GM06990 (cell line): ENCODE measurements at places on chromosomes 5 and 9.
A peak's percentile ranks its signal among the peaks of the same experiment; 100 is the strongest.

DNA sequence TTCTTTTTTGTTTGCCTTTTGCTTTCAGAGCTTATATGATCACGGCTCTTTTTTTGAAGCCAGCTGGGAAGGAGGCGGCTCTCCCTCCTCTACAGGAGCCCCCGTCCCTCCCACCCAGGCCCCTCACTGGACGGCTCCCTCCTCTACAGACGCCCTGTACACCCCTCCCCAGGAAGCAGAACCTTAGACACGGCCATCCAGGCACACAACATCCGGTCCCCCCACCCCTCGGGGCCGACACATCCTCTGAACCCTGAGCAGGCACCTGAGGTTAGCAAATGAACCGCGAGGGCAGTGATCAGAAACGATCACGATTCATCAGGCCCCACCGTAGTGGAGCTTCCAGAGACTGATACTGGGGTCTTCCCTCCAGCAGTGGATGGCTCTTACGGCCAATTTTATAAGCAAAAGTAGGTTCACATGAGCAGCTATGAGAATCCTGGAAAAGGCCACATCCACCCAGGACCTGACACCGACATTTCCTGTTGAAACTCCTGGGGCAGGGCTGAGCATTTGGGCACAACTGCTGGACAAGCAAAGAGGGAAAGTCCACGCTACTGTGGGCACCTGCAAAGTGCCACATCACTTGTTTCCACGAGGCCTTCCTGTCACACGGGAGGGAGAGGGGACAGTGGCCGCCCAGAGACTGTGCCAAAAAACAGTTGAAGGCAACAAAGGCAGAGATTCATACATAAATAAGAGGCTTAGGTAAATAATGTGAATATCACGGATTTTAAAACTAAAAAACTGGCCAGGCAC lies 78.9 kb downstream of the SEMA4D start:
- peak; percentile 81 for DNase-seq

DNA sequence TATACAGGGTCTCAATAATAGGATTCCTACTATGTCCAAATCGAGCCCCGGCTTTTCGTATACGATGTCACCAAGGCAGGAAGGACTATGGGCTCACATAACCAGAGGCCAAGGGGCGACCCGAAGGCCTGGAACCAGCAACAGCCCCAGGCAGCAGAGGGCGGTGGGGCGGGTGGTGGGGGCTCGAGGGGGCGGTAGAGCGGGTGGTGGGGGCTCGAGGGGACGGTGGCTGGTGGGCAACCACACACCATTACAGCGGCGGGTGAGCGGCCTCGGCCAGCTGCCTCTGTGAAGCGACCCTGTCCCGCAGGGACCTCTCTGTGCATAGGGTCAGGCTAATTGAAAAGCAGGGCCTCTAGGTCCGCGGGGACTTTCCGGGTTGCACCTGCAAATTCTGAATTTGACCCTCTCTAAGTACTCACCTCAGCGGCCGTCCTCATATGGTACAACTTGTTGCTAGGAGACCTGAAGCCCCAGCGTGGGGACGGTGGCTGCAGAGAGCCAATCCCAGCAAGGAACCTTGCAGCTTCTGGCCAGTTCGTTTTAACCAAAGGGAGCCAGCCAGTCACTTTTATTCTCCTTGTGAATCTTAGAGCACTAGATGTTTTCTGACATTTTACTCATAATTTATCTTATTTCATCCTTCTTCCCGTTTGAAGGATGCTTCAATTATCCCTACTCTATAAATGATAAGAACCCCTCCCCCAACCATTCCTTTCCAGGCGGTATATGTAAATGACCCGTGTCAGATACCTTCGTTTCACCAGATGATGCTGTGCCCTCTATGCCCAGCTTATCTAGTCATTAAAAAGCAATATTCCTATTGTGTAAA lies at the start of gene NME5:
Gene NME5 (minus strand): TSS at position 480 of the 832 bp plus-strand sequence. CDS start 648 bp downstream, outside the sequence.
- peak; percentile 13 for DNase-seq

DNA sequence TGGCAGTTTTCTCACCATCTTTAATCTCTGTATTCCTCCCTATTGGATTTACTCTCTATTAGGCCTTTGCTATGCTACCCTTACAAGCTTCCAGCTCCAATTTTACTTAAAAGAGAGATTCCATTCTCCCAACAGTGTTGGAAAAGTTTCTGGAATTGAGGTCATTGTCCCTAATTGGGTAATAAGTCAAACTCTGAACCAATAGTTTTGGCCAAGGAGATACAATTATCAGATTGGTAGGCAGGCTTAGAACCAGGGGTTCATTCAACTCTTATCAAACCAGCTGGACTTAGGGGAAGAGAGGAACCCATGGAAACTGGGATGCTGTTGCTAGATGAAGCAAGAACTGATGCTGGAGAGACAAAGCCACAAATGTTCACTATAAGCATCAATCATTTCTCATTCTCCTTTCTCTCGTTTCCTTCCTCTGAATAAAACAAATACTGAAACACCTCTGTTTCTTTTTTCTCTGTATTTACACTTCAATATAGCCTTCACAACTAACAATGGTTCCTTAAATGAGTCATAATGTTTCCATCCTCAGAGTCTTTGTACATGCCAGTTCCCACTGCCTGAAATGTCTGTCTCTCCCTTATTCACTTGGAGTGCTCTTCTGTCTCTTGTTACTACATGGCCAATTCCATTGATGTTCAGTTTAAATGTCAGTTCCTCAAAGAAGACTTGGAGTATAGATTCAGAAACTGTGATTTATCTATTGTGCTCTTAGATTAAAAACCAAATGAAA lies 587.3 kb downstream of the GABRG2 start:
- no peak for DNase-seq

GRCh38 chr5:33315189-33315588 lies 125.6 kb upstream of the TARS1 start:
- no peak for DNase-seq

- DNase-seq = peak; percentile 33
Measured at GRCh38 chr9:131709771-131710431, 30.0 kb downstream of the RAPGEF1 start.

GRCh38 chr5:143413958-143414669 lies 10.6 kb upstream of the NR3C1 start:
- DNase-seq = peak; percentile 40

- no peak for DNase-seq
Measured at GRCh38 chr5:116911074-116911473, 336.5 kb upstream of the SEMA6A start.

DNA sequence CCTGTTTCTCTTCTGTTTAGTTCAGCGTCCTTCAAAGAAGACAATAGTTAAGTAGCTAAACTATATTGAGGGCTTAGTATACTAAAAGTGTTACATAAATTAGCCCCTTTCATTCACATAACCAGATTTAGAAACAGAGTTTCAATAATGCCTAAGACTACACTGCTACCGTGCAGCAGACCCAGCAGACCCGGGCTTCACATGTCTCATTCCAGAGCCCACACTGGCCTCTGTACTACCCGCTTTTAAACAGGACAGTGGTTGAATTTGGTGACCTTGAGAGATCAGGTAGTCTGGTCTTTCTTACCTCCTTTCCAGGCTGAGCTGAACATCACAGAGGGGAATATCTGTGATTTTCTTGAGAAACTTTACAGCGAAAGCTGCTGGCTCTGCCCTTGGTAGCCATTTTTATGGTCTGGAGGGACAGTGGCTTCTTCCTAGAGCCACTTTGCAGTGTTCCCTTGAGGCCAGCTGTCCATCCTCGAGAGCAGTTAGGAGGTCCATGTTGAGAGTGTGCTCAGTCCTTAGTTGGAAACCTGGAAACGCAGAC lies 56.5 kb downstream of the SLC22A5 start:
- no peak for DNase-seq

DNA sequence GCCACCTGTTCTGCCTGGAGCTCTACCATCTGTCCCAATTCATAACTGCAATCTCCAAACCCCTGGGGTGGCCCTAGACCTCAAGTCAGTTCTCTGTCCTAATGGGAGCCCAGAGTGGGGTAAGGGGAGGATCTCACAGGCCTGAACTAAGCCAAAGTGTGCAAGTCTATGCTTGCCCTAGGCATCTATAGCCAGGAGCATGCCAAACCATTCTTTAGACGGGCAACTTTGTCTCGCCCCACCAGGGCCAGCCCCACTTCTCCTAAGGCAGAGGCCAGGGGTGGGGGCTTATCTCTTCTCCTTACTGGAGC lies 3.3 kb downstream of the ACSL6 start:
- DNase-seq = no peak

GRCh38 chr5:115455301-115455707 lies 89.3 kb downstream of the FEM1C start:
- no peak for DNase-seq

GRCh38 chr5:52685566-52685965 lies 102.2 kb upstream of the ITGA1 start:
- DNase-seq = no peak

DNA sequence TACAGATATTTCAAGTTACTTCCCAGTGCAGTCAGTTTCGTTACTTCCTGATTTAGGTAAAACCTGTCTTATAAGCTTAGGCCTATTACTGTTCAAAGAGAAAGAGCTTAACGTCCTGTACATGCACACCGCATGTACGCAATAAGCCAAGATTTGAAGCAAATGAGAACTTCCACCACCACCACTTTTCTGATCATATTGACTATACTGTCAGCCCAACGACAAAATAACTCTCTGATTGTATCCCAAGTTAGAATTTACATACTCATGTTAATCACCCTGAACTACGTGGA lies 5.1 kb downstream of the NFIB start:
- DNase-seq = no peak

DNA sequence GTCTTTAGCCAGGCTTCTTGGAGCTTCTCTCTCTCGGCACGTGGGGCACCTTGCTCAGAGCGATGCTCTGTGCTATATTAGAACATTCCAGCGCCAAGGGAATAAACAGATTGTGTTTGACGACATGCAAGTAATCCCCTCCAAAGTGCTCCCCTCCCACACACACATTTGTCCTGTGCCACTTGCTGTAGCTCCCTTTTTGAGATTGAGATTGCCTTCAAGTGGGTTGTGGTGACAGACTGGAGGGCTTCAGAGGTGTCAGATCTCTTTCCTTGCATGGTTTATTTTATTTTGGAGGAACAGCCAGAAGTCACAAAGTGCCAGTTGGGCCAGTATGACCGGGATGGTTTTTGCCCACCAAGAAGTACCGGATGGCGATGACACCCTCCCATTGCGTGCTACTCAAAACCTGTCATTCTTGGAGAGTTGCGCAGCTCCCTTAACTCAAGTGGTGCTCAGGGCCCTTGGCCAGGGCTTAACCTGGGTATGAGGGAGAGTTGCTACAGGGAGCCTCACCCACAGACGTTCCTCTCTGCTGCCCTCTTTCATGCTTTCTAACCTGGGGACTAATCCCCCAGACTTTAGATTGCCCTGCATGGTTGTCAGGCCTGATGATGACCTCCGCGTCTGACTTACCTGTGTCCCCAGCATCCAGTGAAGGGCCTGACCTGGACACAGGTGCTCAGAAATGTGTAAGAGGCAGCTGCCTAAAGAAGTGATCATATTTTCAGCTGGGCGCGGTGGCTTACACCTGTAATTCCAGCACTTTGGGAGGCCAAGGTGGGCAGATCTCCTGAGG lies 18.8 kb upstream of the RPL26L1 start:
- no peak for DNase-seq

- DNase-seq = no peak
Measured at GRCh38 chr9:90870621-90871326, 69.2 kb downstream of the SYK start.

- no peak for DNase-seq
Measured at GRCh38 chr5:58761407-58761806, 178.5 kb downstream of the RAB3C start.

DNA sequence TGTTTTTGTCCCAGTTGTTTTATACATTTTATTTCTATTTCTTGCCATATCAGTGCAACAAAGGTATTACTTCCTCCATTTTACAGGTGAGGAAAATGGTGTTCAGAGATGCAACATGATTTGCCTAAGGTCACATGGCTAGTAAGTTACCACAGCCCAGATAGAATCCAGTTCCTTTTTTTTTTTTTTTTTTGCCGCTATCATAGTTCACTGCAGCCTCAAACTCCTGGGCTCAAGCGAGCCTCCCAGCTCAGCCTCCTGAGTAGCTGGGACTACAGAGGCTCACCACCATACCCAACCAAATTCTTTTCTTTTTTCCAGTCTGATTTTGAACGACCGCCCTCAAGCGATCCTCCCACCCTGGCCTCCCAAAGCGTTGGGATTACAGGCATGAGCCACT lies 480 bp upstream of the CCDC69 start:
- DNase-seq = no peak

- DNase-seq = no peak
Measured at GRCh38 chr5:158923799-158924551, 175.7 kb downstream of the EBF1 start.

GRCh38 chr5:77518304-77518703 lies 26.2 kb upstream of the WDR41 start:
- no peak for DNase-seq

GRCh38 chr9:128341435-128341849 lies 1.1 kb downstream of the SLC27A4 start:
- peak; percentile 45 for DNase-seq

GRCh38 chr9:14302405-14302804 lies 11.5 kb downstream of the NFIB start:
- DNase-seq = no peak

DNA sequence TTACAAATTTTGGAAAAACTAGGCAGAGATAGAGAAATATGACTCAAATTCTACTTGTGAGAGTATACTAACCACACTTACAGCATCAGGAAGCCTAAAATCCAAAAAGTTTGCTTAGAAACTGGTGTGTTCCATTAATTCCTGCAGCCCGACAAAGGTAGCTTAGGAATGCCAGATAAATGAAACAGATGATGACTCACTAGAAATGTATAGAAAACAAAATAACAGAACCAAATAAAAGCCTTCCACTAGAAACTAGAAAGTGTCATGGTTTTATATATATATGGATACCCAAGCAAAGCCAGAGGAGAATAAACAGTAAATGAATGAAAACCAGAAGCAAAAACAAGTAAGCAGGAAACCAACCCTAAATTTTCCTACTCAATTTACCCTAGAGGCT lies 272.2 kb upstream of the PRDM9 start:
- DNase-seq = no peak

DNA sequence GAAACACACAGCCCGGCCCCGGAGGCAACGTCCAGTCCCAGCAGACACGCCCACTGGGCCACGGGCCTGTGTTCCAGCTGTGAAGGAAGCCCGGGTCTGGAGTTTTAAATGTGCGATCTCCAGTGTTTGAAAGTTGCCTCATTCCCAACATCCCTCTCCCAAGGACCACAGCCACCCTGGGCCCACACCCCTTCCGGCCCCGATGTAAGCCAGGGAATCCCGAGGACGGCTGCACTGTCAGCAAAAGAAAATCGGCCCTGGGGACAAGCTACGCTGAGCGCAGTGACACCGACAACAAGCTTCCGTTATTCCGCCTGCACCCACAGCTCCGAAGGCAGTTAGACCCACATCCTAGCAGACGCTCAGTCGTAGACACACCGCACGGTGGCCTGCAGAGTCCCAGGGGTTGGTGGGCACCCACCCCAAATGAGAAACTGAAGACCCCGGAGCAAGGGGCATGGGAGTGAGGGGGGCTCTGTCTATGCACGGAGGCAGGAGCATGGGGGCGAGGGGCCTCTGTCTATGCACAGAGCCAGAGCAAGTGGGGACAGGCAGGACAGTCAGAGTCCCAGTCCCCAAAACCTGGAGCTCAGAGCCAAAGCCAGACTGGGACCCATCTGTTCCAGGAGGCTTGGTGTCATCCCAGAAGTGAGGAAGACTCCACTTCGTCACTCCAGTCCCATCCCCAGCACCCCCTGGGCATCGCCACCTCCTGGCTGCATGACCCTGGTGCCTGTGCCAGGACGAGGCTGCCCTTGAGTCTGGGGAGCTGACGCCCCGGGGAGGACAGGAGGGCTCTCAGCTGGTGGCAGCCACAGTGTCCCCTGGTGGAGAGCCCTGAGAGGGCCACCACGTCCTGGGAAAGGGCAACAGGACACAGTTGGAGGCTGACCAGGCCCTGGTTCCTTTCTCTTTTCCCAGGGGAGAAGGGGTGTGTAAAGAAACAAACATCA lies 23.4 kb downstream of the GLT6D1 start:
- no peak for DNase-seq

GRCh38 chr5:168291964-168292785 lies 730 bp downstream of the WWC1 start:
- DNase-seq = peak; percentile 41
